ENCODE measurements at places on chromosomes 7 and 10. TPM values are rescaled to one million over a fixed set of nuclear protein-coding genes. Genes with fewer than 3 reads are reported as not detected.

ADARB2 gene
- 0.96 TPM for total RNA-seq

LGI1 gene
- not detected for total RNA-seq

ZCWPW1 gene
- 4.2 TPM for total RNA-seq

C10orf90 gene
- 0.72 TPM for total RNA-seq

PSMA2 gene
- total RNA-seq = 76.1 TPM

SLC26A3 gene
- not detected for total RNA-seq

AGK gene
- total RNA-seq = 19.7 TPM

PAXIP1 gene
- 14.2 TPM for total RNA-seq

C10orf53 gene
- not detected for total RNA-seq

CLRN3 gene
- total RNA-seq = not detected

AVL9 gene
- 42.2 TPM for total RNA-seq

PLXNA4 gene
- 111 TPM for total RNA-seq

FAM25C gene
- not detected for total RNA-seq

MXI1 gene
- 32.3 TPM for total RNA-seq

CLDN3 gene
- total RNA-seq = not detected

CTAGE8 gene
- total RNA-seq = 0.65 TPM
